Amniotic stem cell (primary cell): ENCODE measurements at places on chromosomes 3 and 15.
A peak's percentile ranks its signal among the peaks of the same experiment; 100 is the strongest.

GRCh38 chr3:44762170-44762677, 630 bp downstream of the KIF15 start:
- no peak for DNase-seq

DNA sequence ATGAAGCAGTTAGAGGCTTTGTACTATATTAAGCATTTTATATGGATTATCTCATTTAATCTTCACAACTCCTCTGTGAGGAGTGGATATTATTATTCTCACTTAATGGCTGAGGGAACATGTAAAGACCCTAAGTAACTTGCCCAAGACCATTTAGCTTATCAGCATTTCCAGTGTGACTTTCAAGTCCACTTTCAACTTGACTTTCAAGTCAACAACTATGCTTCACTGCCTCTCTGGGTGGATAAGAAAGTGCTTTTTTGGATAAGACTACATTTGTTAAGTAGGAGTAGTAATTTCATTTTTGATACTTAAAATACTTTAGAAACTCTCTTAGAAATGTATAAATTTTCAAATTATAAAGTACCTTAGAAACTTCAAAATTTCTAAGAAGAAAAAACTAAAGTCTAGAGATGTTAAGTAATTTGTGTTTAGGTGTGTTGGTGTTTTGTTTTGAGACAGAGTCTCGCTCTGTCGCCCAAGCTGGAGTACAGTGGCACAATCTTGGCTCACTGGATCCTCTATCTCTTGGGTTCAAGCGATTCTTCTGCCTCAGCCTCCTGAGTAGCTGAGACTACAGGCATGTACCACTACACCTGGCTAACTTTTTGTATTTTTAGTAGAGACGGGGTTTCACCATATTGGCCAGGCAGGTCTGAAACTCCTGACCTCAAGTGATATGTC, 71.8 kb downstream of the MINDY2 start:
- DNase-seq: no peak

GRCh38 chr15:98085003-98085639, 124.6 kb downstream of the ARRDC4 start:
- DNase-seq: peak; percentile 24

DNA sequence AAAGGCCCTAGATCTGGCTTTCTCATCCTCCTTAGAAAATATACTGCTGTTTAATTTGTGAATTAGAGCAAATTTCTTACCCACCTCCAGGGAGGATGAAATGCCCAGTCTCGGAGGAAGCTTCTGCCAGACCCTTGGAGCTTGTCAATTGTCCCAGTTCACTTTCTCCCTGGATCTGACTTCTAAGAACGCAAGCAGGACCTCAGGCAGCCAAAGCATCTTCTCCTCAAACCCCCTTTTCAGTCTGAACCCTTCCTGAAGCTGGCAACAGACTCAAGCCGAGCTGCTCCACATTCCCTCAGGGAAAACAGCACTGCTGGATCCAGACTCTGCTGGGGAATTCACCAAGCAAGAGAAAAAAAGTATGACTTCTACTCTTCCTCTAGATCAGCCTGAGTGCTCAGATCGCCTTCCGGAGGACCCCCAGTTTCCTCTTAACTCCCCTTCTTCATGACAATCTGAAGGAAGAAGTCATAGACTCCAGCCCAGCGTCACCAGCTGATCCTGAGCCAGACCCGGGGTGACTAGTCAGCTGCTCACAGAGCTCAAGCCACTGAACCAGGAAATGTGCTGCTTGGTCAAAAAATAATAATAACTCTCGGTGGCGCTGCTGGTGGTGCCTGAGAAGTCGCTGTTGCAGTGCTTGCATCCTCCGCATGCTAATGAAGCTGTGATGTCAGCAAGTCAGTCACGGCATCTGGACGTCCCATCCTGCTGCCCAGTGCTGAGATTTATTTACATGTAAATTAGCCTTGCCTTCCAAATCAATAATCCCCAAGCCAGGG, at the start of gene PRICKLE2:
Gene PRICKLE2, minus strand, starts transcription at position 641 of the 785 bp plus-strand sequence. CDS start 26,539 bp downstream, outside the sequence.
- DNase-seq: peak; percentile 63

- DNase-seq: no peak
Measured at GRCh38 chr15:52789601-52790168, 451 bp downstream of the ONECUT1 start.

DNA sequence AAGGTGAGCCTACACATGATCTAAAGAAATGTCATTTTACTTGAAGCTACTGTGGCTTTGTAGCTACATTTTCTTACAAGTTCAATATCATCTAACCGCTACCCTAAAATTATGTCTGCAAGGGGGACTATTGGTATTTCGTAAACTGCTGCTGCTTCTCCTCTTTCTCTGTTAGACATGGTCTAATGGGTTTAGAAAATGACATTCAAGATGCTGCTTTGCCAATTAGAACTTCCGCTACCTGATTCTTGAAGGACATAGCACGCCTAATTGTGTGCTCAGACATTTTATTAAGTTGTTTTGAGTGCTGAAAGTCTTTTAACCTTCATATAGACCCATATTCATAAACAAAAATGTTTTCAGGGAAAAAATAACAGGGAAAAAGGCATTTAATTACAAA, 283.7 kb upstream of the ICE2 start:
- DNase-seq: no peak

GRCh38 chr3:186090901-186091300, 18.0 kb downstream of the ETV5 start:
- DNase-seq: no peak

DNA sequence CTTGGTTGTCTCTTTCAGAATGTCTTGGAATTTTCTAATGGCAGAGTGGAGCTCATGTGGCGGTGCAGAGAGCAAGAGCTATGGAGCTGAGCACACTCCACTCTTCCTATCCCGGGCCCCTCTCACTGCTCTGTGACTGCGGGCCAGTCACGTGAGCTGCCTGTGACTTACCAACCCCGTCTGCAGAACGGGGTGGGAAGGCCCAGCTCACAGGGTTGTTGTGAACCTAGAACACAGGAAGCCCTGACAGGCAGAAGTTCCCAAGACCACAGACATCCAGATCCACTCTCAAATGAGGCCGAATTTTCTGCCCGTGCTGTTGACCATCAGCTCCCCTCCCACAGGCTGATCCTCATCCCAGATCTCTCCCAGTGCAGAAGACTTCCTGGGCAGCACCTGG, 35.5 kb upstream of the PLXNA1 start:
- DNase-seq: no peak

DNA sequence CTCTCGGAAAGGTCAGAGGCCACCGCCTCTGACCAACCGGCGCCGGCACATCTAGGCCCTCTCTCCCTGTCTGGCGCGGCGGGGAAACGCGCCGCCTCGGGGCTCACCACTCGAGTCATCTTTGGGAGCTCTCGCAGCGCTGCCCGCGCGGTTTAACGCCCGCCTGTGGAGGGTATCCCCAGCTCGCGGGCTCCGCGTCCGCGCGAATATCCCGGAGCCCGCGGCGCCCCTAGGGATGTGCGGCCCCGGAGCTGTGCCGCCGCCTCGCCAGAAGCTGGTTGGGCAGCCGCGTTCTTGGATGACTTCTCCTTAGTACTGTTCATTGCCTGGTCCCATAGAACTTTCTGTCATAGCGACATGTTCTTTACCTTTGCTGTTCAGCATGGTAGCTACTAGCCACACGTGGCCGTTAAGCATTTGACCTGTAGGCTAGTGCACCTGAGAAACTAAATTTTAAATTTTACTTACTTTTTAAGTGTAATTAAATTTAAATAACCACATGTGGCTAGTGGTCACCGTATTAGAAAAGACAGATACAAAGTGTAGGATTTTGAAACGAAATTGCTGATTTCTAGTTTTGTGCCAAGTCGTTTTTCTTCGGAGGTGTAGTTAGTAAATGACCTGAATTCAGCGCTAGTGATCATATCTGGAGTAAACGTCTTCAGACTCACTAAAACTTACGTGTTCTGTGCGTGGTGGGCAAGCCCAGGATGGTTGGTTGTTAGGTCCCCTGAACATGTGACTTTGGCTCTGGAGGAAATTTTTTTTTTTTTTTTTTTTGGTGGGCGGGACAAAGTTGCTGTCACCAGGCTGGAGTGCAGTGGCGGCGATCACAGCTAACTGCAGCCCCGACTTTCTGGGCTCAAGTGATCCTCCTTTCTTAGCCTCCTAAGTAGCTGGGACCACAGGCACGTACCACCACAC, 835 bp downstream of the ARIH2 start:
- peak; percentile 16 for DNase-seq

DNA sequence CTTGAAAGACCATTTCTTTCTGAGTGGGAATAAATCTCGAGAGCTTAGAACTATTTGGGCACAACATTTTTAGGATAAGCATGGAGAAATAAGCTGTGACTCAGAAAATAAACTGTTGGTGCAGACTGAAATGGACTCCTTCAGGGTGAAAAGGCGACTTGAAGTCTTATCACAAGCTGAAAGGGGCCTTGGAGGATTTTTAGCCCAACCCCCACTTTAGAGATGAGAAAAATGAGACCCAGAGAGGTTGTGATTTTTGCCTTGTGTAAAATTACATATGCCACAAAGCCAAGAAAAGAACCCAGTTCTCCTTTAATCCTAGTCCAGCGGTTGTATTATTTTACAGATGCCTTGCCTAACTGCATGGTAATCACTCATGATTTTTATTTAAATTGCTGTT, 1.5 kb downstream of the ATP1B3 start:
- no peak for DNase-seq

- DNase-seq: no peak
Measured at GRCh38 chr3:177410730-177411129, 213.4 kb upstream of the TBL1XR1 start.

GRCh38 chr3:16031434-16031833, 143.0 kb upstream of the GALNT15 start:
- DNase-seq: no peak

DNA sequence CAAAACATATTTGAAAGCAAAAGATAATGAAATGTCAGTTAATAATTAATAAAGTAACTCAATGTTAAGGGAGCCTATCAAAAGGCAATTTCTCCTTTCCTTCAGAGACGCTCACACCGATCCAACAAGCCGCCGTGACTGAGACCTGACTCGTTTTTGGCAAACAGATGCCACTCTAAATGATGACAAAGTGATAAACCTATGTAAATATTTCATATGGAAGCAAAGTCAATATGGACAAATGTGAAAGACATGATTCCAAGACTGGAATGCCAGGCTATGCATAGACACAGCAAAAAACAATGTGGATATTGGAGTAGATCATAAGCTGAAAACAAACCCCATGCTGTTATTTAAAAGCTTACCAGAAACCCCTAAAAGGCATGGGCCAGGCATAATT, 137.2 kb upstream of the SUCLG2 start:
- no peak for DNase-seq

DNA sequence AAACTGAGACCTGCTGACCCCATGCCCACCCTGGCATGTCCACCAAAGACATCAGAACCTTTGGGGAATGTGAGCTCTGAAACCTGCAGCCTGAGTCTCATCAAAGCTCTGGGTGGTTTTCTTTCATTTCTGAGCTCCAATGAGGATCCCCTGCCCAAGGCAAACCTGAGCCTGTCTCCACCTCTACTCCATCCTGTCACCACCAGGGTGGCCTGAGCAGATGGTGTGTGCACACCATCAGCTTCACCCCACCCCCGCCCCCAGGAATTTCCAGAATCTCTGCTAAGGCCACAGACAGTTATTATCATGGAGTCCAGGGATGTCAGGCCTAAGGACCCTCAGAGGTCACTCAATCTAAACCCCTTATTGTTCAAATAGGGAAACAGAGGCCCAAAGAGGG, 1.3 kb downstream of the XIRP1 start:
- DNase-seq: no peak

GRCh38 chr3:44476963-44477311, 533 bp downstream of the ZNF445 start:
- DNase-seq: no peak

GRCh38 chr3:100449214-100449613, 43.2 kb upstream of the TMEM45A start:
- DNase-seq: no peak

GRCh38 chr3:71862371-71863140, 77.6 kb upstream of the PROK2 start:
- DNase-seq: no peak

DNA sequence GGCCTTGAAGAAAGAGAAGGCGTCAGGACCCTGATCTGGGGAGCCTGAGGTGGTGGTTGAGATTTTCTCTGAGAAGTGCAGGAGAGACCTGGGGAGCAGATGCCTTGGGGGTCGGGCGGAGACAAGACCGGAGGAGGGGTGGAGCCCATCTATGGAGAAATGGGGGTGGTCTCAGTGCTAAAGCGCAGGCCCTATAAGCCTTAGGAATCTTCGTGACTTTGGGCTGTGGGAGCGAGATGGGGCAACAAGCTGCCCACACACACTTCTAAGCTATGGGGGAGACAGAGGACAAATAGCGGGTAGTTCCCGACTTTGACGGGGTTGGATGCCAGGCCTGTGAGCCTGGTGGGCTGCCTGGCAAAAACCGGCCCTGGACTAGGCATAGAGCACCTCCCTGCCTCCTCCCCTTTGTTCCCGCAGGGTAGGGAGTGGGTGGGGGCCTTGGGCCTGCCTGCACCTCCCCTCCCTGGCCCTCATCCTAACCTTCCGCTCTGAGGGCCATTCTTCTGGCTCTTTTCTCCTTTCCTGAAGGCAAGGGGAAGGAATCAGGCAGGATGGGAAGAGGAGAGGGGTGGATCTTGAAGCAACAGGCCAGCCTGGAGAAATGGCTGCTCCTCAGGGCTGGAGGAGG, 880 bp downstream of the NISCH start:
- DNase-seq: no peak

DNA sequence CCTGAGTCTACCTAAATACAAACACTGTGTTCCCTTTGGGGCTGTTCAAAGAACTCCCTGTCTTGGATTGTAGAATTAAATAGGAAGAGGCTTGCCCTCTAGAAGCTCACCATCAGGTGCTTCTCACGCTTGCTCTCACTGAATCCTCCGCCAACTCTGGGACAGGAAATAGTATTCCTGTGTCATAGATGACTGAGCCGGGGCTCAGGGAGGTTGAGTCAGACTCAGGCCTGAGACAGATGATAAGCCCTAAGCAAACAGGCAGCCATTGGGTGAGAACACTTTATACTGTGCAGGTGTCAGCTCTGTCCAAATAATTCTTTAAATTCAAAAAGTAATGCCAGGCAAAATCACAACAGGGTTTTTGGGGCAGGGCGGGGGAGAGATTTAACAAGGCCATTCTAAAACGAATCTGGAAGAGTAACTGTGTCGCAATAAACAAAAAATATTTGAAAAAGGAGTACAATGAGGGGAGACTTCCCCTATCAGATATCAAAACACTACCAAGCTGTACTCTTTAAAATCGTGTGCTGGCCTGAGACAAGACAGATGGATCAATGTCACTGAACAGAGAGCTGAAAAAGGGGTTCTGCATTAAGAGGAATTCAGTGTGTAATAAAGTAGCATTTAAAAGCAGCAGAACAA, 59.0 kb downstream of the EPHB3 start:
- DNase-seq: no peak

DNA sequence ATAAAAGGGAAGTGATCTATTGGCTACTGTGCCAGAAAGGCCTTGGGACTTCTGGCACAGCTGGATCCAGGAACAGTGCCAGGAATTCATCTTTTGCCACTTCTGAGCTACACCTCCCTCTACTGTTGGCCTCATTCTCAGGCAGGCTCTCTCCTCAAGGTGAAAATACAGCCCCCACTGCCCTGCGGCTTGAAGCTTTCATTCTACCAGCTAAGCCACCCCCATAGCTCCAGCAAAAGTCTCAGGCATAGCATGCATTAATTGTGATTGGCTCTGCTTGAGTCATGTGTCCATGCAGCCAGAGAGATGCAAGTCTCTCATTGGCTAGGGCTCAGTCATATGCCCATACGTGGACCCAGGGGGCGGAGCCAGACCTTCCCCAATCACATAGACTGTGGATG, 142.4 kb downstream of the TPRA1 start:
- no peak for DNase-seq
